Stimulated activated CD8-positive, alpha-beta memory T cell treated with anti-CD3 and anti-CD28 coated beads, Interleukin-4, amount 100 ng/mL, for 1 hour (primary cell): ENCODE measurements at places on chromosomes 2 and 18.

GRCh38 chr2:163878718-163879117 lies 142.9 kb upstream of the FIGN start:
- DNase-seq = no peak

- DNase-seq = no peak
These were observed 107.2 kb downstream of the SCG2 start for GRCh38 chr2:223494942-223495341.

GRCh38 chr2:86790134-86790675 lies 508 bp downstream of the CD8A start:
- no peak for DNase-seq

DNA sequence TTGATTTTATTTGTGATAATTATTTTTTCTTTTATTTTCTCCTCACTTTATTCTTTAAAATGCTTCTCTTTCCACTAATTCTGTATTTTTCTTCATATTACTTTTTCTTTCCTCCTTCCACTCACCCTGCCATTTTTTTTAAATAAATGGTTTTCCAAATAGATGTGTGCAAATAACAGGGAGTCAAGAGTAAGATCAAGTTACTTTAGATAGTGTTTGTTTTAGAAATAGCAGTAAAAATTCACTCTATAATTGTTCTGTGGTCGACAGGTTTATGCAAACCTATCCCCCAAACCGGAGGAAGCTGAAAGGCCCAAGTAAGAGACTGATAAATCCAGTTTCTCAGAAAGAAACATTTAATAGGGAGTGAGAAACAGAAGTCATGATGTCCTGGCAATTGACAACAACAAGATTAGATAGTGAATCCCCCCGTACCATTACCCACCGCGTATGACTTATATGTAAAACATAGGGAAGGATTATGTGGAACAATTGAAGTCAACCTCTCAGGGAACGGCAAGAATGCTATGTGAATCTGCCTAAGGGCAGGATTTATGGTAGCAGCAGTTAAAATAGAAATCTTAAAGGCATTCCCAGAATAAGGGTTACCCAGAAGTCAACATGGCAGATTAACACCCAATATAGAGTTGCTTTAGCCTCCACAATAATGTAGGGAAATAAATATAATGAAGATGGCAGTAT lies 75.5 kb downstream of the KYNU start:
- DNase-seq = no peak

- DNase-seq = no peak
These were observed 41.2 kb downstream of the SLC9A2 start for GRCh38 chr2:102660574-102660973.

GRCh38 chr18:32455361-32455760 lies 15.3 kb downstream of the GAREM1 start:
- no peak for DNase-seq

DNA sequence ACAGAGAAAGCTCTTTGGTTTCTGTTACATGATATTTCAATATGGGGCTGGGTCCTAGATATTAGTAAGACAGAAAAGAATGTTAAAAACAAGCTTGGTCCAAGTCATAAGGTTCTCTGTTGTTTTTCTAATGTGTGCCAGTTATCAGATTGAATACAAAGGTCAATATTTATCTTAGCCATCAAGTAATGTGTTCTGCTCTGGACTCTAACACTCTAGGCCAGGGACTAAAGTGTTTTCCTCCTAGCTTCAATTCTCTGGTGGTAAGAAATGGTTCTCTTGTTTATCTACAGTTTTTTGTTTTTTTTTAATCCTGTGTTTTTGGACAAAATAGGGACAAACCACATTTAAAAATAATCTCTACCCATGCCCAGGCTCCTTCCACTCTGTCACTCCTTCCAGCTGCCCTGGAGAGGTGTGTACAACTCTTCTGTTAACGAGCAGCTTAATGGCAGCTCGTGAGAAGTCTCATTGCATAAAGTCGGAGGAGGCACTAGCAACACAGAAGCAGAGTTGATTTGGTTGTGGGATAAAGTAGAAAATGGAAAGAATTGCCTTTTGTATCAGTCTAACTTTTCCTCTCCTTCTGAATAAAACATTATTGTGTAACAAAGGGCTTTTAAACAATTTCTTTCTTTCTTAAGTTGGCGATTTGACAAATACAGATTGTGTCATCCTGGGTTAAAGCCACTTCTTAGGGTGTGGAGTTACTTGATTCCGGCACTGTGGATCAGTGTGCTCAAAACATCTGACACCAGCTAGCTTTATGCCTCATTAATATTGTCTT lies 8.0 kb upstream of the SESTD1 start:
- no peak for DNase-seq

- DNase-seq = no peak
These were observed 263.1 kb downstream of the CDH20 start for GRCh38 chr18:61596296-61596695.

GRCh38 chr2:134327367-134327766 lies 73.5 kb downstream of the MGAT5 start:
- no peak for DNase-seq

DNA sequence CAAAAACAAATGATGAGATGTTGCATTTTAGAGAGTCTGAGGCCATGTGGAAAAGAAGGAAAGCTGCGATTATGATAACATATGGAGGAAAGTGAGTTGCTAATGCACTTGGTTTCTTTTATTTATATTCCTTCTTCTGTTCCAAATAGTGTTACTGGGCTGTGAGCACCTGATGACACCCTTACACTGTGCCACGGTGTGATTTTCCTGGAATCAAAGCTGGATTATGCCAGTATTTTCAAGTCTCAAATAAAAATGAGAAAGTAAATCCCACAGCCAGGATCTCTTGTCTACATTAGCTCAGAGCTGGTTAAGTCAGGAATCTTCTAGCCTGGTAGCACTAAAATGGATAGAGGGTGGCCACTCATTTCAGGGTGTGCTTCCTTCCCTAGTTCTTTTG lies 670.8 kb downstream of the TDRD15 start:
- DNase-seq = no peak

DNA sequence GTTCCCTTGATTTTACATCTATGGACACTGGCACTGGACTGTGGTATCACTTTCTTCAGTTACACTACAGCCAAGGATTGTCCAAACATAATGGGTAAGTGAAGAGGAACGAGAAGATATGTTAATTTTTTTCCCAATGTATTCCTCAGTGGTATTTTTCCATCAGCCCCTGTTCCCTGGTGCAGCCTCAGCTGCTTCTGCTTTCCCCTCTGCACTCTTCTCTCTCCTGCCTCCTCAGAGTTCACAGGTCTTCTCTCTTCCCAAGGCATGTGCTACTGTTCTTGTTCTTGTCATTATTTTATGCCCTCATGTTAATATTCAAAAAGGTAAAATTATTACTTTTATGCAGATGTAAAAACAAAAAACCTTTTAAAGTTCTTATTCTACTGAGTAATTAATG lies 378.0 kb upstream of the NRXN1 start:
- DNase-seq = no peak

- DNase-seq = no peak
These were observed 46.6 kb upstream of the TPO start for GRCh38 chr2:1366546-1367134.

DNA sequence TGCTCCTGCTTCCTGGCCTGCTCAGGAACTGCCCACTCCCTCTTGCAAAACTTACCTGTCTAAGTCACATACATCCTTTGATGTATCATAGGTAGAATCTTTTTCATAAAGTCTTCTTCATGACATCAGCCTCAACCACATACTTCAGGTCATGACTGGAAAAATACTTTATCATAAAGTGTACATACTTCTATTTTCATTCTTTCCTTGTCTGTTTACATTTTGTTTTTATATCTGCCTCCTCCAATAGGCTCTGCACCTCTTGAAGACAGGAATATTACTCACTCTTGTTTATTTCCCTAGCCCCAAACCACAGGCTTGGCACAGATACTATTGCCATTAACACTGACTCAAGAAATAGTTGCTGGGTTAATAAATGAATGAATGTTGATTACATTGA lies 43.6 kb upstream of the ZNF804A start:
- DNase-seq = no peak

GRCh38 chr2:216918088-216918680 lies 58.3 kb upstream of the TNP1 start:
- no peak for DNase-seq

- no peak for DNase-seq
These were observed 178.7 kb downstream of the ALK start for GRCh38 chr2:29742656-29743055.

- DNase-seq = no peak
These were observed 176.3 kb downstream of the SEPTIN10 start for GRCh38 chr2:109437325-109438090.

DNA sequence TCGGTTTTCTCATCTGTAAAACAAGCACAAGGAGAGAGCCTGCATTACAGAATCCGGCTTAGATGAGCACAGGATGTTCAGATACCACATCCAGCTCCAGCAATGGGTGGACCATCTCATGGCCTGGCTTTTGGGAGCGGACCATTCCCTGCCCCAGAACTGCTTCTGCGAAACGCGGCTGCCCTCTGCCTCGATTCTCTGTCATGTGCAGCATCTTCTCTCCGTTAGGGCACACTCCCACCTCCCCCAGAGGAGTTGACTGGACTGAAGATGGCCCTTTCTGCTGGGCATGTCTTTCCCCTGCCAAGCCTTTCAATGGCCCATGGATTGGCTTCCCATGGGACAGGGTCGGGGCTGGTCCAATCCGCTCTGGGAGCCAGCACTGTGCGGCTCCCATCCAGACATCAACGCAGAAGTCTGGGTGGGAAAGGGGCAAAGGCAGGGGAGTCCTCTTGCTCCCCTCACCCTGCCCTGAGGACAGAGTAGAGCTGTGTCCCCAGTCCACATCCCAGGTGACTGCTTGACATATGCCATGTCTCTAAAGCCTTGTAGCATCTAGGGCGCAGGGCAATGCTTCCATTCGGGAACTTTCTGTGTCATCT lies 14.3 kb upstream of the FAHD2A start:
- DNase-seq = no peak

GRCh38 chr2:85393836-85394235 lies 16.3 kb downstream of the CAPG start:
- DNase-seq = no peak

DNA sequence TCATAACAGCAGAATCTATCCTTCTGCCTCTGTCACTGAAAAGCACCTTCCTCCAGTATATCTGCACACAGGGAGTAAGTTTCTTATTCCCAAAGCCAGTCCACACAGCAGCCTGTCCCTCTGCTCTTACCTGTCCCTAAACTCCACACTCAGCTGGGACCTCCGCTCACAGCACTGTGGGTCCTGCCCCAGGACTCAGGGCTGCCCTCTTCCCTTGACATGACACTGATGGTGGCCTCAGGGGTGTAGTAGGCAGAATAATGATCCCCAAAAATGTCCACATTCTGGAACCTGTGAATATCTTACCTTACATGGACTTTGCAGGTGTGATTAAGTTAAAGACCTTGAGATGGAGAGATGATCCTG lies 39.7 kb upstream of the EML4 start:
- DNase-seq = no peak

DNA sequence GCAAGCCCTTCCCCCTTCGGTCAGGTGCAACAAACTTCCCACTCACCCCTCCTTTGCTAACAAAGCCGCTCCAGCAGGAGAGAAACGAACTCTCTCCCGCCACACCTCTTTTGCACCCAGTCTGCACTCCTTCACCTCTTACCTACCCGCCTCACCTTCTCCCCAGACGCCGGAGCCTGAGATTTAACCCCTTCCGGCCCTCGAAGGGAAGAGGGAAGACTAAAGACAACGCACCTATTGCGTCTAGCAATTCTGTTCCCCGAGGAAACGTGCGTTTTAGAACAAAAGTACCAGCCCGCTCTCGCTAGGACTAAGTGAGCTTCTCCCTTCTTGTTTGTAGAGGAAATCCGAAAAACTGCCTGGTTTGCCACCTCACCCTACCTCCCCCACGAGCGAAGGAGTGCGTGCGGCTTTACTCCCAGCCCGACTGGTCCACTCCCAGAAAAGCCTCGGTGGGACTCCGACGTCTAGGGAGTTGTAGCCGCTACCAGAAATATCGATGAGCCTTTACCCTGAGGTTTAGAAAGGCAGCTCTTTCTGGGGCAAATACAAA lies 441 bp upstream of the PEX13 start:
- no peak for DNase-seq

DNA sequence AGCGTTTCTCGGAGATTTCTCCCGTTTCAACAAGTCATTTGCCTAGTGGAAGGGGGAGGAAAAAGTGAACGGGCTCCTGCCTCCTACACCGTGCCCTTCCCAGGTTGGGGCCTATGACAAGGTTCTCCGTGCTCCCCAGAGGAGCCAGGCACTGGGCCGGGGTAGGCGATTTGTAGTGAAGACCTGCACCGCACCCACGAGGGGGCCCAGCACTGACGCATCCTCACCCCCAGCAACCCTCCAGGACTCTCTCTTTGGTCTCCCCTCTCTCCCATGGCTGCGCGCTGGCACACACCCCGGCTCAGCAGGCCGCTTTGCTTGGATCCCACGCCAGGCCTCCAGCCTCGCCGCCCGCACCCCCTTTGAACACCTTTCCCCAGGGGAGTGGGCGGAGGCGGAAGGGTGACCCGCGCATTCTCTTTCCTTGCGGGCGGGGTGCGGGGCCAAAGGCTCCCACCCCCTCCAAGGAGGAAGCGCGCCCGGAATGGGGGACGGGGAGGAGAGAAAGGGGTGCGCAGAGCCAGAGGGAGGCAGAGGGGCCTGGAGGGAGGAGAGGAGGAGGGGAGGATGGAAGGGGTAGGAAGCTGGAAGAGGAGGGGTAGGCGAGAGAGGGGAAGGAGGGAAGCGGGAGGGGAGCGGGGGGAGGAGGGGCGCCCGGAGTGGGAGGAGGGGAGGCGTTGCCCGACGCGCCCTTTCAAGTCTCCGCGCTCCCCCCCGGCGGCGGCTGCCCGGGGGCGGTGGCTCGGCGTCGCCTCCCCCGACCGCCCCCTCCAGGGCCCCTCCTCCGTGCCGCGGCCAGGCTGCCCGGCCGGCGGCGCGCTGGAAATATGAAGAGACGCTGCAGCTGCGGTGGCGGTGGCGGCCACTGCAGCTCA lies at the start of gene APCDD1:
APCDD1 (plus strand) TSS at position 830 of the 875 bp plus-strand sequence. CDS start 347 bp downstream, outside the sequence.
- no peak for DNase-seq

DNA sequence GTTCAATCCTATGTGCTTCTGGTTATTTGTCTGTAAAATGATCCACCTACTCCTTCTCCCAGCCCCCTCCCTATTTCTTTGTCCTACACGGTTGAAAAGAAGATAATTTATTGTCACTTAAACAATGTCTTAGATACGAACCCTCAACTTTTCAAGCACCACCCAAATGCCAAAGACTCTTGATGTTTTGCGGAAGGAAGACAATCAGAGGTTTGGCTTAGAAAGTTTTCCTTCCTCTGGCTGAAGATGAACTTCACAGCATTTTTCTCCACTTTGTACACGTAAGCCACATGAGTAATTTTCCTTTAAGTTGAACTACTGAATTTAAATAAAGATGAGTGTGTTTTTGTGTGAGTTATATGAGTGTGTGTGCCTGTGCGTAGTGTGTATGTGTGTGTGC lies 25.5 kb upstream of the SLC8A1 start:
- no peak for DNase-seq

DNA sequence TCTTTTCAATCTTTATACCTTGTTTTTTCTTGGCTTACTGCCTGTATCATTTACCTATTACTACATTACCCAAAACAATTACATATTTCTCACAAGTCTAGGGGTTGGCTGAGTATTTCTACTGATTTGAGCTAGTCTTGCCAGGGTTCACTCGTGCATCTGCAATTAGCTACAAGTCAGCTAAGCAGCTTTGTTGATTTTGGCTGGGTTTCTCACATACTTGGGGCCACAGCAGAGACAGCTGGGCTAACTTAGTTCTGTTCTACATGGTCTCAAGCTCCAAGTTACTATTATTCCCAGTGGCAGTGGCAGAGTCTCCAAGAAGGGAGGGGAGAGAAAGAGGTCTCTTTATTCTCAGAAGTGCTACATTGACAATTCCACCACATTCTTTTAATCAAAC lies 54.7 kb upstream of the SP5 start:
- DNase-seq = no peak
